Activated CD4-positive, CD25-positive, alpha-beta regulatory T cell (primary cell): ENCODE measurements at places on chromosomes 16 and 17.

- DNase-seq: no peak
These were observed 46.0 kb upstream of the ERCC4 start for GRCh38 chr16:13873835-13874438.

GRCh38 chr17:77681861-77682260 lies 276.6 kb upstream of the TNRC6C start:
- DNase-seq: no peak

- no peak for DNase-seq
These were observed 17.7 kb upstream of the XYLT1 start for GRCh38 chr16:17488506-17488905.

- DNase-seq: no peak
These were observed 182.6 kb downstream of the LGALS9B start for GRCh38 chr17:20284570-20285295.

GRCh38 chr17:80856863-80857755 lies 134.5 kb upstream of the CHMP6 start:
- DNase-seq: no peak

- DNase-seq: no peak
These were observed 444.0 kb downstream of the XYLT1 start for GRCh38 chr16:17026600-17027242.

GRCh38 chr17:74856112-74856511 lies 3.6 kb downstream of the GRIN2C start:
- DNase-seq: no peak

- DNase-seq: no peak
These were observed 2.7 kb upstream of the SUPT4H1 start for GRCh38 chr17:58354541-58355216.

GRCh38 chr16:51111759-51112158 lies 39.3 kb downstream of the SALL1 start:
- DNase-seq: no peak

DNA sequence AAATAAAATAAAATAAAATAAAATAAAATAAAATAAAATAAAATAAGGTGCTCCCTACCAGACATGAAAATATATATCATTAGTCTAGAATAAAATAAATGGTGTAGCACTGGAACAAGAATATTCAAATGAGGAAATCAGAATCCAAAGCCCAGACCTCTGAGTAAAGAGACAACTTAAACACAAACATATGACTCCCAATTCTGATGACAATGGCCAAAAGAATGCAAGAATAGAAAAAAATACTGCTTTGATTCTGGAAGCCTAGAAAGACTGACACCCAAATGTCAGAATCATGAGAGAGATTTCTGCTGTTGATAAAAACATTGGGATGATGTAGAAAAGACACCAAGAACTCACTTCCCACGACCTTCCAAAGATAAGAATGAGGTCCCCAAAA lies 27.9 kb downstream of the MYOCD start:
- DNase-seq: no peak

- DNase-seq: no peak
These were observed 17.6 kb upstream of the CES5A start for GRCh38 chr16:55892821-55893220.

- no peak for DNase-seq
These were observed 5.9 kb downstream of the ZNF646 start for GRCh38 chr16:31080035-31080629.

DNA sequence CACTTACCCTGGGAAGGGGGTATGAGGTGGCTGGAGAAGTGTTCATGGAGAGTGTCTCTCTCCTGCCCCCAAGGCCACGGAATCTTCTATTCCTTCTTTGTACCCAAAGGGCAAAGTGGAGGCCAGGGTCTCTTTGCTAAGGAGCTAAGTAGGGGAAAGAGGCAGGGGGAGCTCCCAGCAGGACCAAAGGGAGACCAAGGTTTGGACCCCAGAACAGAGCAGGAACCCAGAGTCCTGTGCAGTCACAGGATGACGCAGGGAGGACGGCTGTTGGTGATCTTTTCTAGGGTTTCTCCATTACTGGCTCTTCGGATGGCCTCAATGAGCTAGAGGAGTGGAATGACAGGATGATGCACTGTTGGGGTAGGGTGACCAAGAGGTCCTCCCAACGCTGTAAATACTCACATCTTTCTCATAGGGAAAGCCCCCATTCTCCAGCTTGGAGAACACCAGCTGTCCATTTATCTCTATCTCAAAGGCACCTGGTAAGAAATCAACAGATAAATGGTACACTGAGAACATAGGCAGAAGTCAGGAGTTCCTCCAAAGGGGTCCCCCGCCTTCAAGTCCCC lies 966 bp downstream of the MIEN1 start:
- DNase-seq: no peak

DNA sequence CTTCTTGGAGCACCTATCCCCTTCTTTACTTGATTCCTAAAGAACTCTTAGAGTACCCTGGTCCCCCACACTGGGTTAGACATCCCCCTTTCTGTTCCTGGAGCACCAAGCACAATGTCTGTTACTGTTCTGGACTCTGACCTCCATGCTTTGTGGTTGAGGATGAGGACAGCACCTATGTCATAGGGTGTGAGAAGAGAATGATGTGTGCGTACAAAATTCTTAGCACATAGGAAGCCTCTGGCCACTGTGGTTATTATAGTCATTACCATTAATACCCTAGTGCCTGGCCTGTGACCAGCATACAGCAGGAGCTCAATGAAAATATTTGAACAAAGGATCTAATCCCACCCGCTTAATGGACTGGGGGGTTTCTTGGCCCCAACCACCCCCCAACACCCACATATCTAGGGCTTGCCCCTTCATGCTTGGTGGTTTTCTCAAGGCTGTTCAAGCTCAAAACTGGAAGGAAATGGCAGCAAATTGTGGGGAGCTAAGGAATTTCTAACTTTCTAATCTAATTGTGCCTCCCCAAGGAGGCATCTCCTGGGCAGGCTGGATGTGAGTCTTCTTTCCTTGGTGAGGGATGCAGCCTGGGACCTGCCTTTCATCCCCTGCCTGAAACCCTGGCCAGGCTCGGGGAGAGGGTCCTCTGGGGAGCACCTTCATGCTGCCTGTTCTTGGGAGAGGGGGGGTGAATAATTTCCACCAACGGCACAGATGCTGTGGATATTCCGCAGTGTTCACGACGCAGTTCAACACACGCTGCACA lies 1.5 kb upstream of the CMIP start:
- no peak for DNase-seq

GRCh38 chr17:3892095-3892998 lies 506 bp downstream of the CAMKK1 start:
- peak; percentile 46 for DNase-seq

DNA sequence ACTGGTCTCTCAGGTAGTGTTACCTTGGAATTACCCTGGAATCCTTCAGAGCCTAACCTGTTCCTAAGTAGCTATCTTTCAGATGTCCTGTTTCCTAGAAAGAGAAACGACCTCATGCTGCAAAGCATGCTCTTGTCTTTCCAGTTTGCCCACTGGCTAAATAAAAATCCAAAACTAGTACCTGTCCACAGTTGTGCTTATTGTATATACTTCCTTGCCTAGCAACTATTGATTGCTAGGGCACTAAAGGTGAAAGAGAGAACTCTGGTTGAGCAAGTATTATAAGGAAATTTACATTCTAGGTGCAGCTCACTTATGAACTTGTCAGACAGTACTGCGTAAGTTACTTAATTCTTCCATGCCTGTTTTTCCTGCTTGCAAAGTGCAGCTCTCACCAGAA lies 38.5 kb downstream of the LIG3 start:
- no peak for DNase-seq

DNA sequence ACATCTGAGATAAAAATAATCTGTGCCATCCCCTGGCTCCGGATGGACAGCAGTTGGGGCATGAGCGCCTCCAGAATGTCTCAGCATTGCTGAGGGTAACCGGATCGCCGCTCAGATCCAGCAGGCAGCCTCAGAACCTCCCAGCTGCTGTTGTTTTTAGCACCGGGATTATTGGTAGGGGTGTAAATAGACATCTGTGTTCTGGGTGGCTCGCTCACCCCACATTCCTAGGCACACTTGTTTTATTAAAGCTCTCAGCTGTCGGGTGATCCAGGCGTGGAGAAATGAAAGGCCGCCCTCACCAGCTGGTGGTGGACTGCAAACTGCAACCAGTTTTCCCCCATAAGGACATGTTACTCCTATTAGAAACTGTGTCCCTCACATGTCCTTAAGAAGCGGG lies 32.1 kb downstream of the MYH3 start:
- no peak for DNase-seq

DNA sequence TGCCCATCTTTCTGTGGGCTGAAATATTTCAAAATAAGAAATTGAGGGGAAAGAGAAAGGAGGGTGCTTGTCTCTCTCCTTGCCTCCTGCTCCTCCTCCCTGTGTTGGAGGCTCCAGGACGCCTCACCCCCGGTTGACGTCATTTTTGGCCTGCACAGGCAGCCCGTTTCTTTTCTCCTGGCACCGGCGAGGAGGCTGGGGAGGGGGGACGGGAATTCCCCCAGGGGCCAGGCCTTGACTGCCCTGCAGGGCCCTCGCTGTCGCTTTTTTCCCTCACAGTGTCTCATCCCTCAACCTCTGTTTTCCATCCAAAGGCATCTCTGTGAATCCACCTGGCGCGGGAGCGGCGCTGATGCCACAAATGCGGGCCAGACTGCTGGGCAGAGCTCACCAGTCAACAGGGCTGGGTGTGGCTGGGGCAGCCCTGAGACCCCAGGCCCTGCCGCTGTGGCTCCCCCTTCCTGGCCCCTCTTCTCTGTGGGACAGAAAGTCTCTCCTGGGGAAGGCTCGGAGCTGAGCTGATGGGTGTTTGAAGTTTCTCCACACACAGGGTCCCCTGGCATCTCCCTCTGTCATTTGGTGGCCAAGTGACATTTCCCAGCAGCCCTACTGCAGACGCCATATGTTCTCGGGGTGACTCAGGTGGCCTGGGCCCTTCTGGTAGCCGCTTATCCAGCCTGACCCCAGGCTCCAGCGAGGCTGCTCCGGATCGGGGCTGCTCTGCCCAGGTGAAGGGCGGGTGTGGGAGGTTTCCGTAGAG lies 16.0 kb downstream of the CENPX start:
- DNase-seq: no peak

DNA sequence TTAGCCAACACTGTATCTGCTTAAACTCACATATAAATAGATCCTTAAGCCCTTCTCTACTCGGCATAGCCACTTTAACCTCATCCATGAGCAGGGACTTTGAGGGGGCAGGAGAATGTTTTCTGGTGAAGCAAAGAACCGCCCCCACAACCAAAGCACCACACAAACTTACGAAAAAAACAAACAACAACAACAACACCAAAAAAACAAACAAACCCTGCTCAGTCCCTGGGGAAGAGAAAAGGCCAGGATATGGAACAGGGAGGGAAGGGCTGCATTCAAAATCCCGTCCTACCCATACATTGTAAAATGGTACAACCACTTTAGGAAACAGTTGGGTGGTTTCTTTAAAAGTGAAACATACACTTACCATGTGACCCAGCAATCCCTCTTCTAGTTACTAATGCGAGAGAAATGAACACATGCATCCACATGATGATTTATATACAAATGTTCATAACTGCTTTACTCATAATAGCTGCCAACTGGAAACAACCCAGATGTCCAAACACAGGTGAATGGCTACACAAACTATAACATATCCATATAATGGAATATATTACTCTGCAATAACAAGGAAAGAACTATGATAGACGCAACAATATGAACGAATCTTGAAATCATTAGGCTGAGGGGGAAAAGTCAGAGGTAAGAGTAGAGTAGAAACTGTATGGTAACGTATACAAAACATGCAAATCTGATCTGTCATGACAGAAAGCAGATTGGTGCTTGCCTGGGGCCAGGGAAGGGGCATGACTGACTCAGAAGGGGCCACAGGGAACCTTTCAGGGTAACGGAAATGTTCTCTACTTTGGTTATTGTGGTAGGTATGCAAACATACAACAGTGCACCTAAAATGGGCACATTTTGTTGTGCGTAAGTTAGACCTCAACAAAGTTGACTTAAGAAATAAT lies 37.7 kb upstream of the TOB1 start:
- DNase-seq: no peak

DNA sequence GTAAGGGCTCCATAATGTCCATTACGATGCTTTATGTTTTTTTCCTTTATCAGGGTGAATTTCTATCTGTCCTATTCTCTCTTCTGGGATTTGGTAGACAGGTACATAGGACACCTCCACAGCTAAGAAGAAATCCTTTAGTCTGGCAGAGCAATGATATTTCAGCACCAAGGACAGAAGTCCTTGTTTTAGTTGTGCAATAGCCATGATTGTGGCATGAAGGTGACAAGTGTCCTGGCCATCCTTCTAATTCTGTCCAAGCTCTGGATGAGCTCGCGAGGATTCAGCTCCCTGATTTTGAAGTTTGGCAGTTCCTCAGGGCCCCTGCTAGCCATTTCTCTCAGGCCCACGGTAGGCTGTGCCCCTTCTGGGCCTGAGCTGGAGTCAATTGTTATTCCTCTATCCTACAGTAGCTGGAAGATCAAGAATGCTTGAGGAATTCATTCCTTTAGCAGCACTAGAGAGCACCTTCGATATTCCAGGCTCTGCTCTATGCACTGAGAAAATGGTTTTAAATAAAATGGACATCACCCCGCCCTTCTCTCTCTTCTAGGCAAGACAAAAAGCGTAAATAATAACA lies 320.8 kb downstream of the XYLT1 start:
- no peak for DNase-seq

DNA sequence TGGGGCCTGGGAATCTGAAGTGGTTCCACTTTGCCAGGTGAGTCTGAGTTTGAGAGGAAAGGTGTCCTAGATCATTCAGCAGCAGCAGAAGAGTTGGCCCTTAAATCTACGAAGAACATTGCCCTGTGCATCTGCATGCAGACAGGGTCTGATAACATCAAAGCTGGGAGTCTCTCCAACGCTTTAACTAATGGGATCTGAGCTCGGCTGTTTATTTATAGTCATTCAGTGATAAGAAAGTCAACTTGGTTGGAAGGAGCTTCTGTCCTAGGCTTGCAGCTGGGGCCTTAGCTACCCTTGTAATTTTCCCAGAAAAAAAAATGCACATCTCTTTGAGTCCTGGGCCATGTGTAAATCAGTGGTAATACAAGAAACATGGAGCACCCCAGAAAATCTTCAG lies 418.0 kb upstream of the HSBP1 start:
- DNase-seq: no peak

DNA sequence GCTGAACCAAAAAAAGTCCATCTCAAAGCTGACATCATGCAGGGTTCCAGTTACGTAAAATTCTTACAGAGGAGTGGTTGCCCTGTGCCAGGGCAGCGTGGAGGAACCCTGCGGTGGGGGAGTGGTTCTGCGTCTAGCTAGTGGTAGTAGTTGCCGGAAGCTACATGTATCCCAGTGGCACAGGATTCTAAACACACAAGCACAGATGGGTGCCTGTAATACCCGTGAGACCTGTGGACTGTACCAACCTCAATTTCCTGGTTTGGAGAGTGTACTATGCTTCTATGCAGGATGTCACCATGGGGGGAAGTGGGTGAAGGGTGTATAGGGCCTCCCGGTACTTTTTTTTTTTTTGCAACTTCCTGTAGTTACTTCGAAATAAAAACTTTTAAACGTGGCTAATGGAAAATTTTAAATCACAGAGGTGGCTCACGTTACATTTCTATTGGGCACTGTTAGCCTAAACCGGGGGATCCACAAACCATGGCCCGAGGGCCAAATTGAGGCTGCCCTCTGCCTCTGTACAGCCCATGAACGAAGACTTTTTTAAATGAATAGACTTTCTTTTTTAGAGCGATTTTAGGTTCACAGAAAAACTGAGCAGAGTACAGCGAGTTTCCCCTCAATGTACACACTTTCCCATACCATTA lies 38.5 kb downstream of the TBC1D16 start:
- peak; percentile 56 for DNase-seq

GRCh38 chr16:10964891-10965326 lies 20.5 kb downstream of the CLEC16A start:
- DNase-seq: peak; percentile 42

GRCh38 chr16:8898660-8899318 lies 16.6 kb downstream of the LITAFD start:
- DNase-seq: no peak
